ENCODE measurements at places on chromosomes 7 and 10.

DNA sequence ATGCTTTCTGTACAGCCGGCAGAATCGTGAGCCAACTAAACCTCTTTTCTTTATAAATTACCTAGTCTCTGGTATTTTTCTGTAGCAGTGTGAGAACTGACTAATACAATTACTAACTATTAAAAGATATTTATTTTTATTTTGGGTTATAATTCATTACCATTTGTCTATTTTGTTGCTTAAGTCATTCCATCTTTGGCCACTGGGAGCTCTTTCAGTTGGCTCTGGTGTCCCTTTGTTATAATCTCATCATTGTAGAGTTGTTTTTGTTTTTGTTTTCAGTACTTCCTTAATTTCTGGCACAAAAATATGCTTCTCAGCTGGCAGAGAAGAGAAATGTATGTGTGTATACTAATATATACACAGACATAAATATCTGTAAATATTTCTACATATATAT lies 807.9 kb upstream of the MBL2 start:
- no peak for DNase-seq

- no peak for DNase-seq
Observed at GRCh38 chr7:91692800-91693199, 187.7 kb downstream of the MTERF1 start.

- no peak for DNase-seq
Observed at GRCh38 chr10:34141032-34141680, 673.9 kb downstream of the PARD3 start.

- no peak for DNase-seq
Observed at GRCh38 chr10:125249948-125250347, 89.6 kb upstream of the CTBP2 start.

DNA sequence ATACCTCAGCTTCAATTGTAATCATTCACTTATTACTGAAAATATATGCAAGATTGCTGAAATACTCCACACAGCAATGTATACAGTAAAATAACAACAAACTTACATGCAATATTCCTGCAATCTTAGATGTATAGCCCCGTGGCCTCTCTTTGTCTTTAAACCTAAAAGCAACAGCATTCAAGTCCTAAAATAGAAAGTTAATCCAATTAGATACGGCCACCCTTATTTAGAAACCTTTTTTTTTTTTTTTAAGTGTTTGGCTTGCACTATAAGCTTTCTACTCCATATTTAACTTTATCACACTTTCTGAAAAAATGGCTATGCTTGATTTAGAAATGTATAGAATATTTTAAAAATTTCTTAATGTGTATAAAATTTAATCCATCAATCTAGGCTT lies 67.6 kb downstream of the IDE start:
- no peak for DNase-seq

- peak; percentile 28 for DNase-seq
Observed at GRCh38 chr10:29908962-29909361, 150.4 kb downstream of the JCAD start.

DNA sequence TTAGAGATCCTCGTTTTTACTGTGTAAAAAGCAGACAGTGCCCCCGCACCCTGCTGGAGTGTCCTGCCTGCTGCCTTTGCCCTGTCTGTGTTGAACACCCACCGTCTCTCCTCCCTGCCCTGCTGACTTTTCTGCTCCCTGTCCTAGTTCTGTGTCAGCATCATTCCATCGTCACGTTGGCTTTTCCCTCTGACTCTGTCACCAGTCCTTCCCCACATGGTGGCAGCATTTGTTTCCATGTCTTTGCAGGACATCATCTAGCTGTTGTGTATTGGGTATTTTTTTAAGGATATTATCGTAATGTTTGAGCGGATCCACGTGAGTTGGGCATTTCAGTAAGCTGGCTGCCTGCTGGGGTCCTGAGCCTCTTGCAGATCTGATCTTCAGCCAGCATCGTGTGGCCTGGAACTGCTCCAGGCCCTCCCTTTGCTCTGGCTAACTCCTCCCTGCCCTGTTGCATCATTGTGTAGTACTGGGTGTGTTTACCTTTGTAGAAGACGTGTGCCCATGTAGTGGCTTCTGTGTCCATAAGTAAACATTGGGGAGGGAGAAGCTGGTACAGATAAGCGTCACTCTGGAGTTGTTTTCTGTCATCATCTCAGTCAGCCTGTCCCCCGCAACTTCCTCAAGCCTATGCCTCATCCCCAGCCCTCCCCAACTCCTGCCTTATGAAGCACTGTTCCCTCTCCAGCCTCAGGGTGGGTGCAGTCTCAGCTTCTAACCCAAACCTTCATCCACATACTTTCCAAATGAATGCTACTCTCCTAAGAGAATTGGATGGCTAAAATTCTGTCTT lies 44.3 kb downstream of the TRRAP start:
- DNase-seq, result peak; percentile 24

- DNase-seq, result no peak
Observed at GRCh38 chr10:110841767-110842267, 29.9 kb upstream of the PDCD4 start.

DNA sequence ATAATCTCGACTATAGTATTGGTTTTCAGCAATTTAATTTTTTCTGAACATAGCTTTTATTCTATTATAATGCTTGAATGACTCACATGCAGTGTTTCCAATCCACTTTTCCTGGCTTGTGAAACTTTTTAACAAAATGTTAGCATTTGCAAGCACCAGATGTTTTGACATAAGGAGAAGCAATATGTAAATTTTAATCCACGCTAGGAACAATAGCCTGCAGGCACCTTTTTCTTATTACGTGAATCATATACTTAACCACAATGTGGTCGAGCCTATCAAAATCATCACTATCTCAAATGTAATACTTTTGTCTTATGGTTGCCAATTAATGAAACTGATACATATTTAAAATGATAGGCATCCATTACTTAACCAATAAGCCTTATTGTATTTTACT lies 97.1 kb downstream of the TFEC start:
- no peak for DNase-seq

- DNase-seq, result no peak
Observed at GRCh38 chr7:79434098-79434497, 19.4 kb downstream of the MAGI2 start.

DNA sequence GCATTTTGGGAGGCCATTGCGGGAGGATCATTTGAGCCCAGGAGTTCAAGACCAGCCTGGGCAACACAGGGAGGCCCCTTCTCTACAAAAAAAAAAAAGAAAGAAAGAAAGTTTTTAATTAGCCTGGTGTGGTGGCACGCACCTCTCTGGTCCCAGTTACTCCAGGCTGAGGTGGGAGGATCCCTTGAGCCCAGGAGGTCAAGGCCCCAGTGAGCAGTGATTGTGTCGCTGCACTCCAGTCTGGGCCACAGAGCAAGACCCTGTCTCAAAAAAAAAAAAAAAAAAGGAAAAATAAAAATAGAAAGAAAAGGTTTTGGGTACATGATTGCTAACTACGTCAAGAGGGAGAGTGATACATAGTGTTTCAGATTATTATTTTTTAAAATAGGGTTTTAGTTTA lies 2.0 kb upstream of the USP54 start:
- no peak for DNase-seq

- no peak for DNase-seq
Observed at GRCh38 chr10:121633056-121633455, 34.8 kb upstream of the FGFR2 start.

- peak; percentile 47 for DNase-seq
Observed at GRCh38 chr10:43138757-43139241, 554 bp downstream of the CSGALNACT2 start.

GRCh38 chr7:156178214-156178613 lies 366.0 kb upstream of the SHH start:
- DNase-seq, result peak; percentile 28

DNA sequence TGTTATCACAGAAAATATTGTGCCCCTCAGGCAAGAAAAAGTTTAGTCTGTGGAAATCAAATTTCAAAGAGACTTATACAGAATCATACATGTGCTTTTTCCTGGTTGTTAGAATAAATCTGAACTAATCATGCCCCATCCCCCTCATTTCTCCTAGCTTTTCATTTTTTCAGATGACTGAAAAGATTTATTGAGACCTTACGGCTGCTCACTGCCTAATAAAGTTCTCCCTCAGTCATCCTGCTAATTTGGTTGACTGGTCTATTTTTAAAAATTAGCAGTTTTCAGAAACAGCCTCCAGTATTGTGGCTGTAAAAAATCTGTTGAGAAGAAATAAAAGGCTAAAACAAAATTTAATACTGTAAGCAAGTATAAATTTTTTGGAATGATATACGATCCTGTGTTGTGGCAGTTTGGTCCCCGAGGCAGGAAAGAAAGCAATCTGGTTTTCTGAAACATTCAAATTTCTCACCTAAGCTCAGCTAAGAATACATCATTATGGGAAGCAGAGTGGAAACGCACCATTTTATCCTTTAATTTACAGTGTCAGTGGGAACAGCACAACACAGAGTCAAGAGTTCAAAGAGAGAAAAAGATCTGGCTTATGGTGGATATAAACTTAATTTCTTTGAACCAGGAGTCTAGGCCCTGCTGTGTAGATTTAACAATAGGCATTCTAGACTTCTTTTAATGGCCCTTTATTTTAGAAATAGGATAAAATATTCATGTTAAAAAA lies 144.4 kb downstream of the KCND2 start:
- no peak for DNase-seq
